ENCODE measurements at places on chromosomes 6 and 20. TPM values are rescaled to one million over a fixed set of nuclear protein-coding genes. Genes with fewer than 3 reads are reported as not detected.

DNA sequence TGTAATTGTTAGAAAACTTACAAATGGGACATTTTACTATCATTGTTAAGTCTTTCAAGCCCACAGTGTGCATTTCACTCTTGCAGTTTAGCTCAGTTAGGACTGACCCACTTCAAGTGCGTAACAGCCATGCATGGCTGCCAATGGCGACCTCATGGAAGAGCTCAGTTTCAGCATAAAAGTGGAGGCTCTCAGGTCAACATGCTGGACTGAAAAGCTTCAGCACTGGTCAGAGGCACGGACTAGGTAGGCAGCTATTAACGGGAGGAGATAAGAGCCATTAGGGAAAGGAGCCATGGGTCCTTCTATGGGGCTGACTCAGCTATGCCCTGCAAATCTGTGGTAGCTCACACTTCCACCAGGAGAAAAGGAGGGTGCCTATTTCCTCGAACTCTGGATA, 101.8 kb downstream of the TTLL2 start:
- DNase-seq: no peak

Gene FAM83B
- total RNA-seq: 13.9 TPM

DNA sequence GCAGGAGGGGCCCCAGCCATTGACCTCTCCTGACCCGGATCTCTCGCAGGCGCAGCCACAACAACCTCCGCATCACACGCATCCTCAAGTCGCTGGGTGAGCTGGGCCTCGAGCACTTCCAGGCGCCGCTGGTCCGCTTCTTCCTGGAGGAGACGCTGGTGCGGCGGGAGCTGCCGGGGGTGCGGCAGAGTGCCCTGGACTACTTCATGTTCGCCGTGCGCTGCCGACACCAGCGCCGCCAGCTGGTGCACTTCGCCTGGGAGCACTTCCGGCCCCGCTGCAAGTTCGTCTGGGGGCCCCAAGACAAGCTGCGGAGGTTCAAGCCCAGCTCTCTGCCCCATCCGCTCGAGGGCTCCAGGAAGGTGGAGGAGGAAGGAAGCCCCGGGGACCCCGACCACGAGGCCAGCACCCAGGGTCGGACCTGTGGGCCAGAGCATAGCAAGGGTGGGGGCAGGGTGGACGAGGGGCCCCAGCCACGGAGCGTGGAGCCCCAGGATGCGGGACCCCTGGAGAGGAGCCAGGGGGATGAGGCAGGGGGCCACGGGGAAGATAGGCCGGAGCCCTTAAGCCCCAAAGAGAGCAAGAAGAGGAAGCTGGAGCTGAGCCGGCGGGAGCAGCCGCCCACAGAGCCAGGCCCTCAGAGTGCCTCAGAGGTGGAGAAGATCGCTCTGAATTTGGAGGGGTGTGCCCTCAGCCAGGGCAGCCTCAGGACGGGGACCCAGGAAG, 4.5 kb upstream of the COL9A3 start:
- DNase-seq: no peak

DNA sequence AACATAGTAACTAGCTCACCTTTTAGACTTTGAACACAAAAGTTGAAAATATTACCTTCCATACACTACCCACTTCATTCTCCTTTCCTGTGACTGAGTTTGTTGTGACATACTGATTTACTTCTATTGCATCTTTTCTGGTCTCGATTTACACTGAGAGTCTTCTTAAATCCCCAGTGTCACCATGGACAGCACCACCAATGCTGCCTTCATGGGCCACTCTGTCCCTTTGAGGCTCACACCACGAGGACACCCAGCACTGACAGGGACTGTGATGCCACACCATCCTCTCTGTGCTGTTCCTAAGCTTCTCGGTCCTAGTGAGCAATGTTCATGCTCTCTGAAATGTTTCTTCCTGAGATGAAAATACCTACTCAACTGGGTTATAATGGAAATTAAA, 337.1 kb upstream of the IRAK1BP1 start:
- DNase-seq: peak; percentile 71

- no peak for DNase-seq
Observed at GRCh38 chr20:20216941-20217340, 151.0 kb upstream of the INSM1 start.

GRCh38 chr20:57619051-57619831, 985 bp downstream of the ZBP1 start:
- DNase-seq: no peak

DNA sequence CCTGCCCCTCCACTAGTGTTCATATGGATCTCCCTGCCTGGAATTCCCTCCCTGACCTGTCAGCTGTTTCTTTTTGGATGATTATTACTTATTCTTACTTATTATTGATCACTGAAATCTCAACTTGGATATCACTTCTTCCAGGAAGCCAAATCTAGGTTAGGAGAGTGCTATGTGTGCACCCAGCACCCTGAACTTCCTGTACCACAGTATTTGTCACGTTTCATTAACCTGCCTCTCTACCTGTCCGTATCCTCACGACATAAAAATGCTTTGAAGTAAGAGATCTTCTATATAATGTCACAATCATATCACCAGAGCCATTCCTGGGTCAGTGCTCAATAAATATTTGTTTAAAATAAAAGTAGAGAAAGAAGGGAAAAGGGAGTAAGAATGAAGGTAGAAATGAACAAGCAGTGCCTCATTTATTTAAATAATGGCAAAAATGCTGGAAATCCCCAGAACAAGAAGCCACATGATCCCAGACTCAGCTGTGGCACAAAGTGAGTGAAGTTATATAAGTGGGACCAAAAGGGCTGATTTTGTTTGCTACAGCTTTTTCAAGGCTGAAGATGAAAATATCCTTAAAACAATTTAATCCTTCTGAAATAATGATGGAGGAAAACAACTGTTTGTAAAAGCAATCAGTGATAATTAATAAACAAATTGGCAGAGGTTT, 88.0 kb upstream of the MANEA start:
- no peak for DNase-seq

DNA sequence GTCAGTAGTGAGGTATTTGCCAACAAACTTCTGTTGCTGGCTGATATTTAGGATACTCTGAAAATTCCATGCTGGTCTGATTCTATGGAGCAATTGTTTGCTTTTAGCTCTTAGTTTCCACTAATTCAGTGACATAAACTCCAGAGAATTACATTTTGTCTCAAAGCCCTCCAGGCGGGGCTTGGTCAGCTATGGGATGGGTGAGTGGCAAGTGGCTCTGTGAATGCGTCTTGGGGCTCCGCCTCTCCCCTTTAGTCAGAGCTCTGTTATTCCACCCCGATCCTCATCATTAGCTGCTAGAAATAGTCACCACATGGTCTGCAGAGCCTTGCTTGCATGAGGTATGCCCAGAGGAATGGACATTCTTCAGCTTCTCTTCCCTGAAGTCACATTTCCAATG, 540.6 kb downstream of the QKI start:
- no peak for DNase-seq

GRCh38 chr6:150800674-150801314, 64.7 kb upstream of the MTHFD1L start:
- DNase-seq: no peak

DNA sequence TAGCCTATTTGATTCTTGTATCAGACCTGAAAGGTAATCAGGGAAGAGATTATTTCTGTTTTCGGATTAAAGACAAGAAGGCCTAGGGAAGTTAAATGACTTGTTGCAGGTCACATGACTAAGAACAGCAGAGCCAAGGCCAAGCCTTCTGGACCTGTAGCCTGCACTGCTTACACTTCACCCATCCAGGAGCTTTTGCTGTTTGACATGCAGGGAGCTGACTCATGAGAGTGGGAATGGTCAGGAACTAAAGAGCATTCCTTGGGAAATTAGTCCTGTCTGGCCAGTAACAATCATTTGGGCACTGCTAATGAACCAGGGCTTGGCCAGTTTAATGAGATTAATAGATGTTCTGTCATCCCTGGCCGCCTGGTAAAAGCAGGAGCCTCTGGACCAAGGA, 46.8 kb downstream of the EIF2S2 start:
- DNase-seq: no peak

- no peak for DNase-seq
Observed at GRCh38 chr6:40148882-40149573, 214.8 kb upstream of the MOCS1 start.

GRCh38 chr6:108952776-108953486, 104.7 kb downstream of the ARMC2 start:
- no peak for DNase-seq

- DNase-seq: no peak
Observed at GRCh38 chr6:165844232-165844631, 181.2 kb upstream of the PDE10A start.

DNA sequence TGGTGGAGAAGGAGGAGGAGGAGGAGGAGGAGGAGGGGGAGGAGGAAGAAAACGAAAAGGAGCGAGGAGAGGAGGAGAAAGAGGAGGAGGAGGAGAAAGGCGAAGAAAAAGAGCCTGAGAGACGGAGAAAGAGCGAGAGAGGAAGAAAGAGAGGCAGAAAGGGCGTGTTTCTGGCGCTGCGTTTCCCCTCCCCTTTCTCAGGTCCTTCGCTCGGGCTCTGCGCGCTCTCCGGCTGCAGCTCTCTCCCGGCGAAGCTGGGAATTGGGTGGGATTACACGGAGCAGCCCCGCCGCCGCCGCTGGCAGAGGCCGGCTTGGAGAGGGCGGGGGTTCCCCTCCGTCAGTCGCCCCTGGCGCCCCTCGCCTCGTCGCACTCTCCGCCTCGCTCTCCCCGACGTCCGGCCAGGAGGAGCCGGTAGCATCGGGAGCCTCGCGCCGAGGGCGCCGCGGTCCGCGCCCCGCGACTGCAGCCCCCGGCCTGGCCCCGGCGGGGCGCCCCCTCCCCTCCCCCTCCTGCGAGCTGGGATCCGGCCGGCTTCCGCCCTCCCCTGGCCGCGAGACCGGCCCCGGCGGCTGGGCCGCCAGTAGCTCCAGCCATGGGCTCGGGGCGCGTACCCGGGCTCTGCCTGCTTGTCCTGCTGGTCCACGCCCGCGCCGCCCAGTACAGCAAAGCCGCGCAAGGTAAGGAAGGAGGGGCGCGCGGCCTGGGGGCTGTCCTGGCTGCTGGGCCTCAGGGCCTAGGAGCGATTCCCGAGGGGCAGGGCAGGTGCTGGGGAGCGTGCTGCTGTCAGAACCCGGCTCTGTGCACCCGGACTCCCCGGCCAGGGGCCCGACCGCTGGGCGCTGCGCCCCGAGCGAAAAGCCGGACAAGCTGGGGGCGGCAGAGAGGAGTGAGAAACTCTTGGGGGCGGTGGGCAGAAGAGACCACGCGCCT, at the start of gene SCUBE3:
SCUBE3 (plus strand) TSS at position 133 of the 933 bp plus-strand sequence; CDS start at position 596, 463 bp downstream.
- peak; percentile 88 for DNase-seq

DNA sequence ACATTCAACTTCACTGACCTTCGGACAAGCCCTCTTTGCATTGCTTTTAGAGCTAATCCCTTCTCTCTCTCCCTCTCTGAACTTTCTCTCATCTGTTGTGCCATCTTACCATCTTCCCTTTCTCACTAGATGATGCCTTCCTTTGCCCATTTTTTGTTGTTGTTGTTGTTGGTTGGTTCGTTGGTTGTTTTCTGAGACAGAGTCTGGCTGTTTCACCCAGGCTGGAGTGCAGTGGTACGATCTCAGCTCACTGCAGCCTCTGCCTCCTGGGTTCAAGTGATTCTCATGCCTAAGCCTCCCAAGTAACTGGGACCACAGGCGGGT, 18.8 kb downstream of the MAP3K5 start:
- DNase-seq: no peak

Gene RANBP9
- 45.4 TPM for total RNA-seq

DNA sequence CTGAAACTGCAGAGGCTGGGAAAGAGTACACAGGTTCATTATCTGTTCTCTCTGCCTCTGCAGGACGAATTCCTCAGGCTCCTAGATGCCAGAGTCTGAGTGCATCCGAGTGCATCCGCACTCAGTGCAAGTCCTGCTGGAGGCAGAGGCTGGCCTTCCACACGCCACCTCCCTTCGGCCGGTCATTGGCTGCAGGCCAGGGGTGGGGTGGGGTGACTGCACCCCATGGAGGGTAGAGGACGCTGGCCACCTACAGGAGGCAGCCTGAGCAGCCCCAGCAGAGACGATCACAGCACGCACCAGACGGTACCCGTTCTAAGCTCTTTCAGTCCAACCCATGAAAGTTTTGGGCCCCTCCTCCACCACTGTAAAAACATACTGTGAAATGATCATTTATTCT, 11.7 kb downstream of the SFT2D1 start:
- DNase-seq: peak; percentile 96
